Fibroblast of the aortic adventitia (primary cell): ENCODE measurements at places on chromosomes 7 and 10.
A peak's percentile ranks its signal among the peaks of the same experiment; 100 is the strongest.

- DNase-seq, result no peak
These were observed 401.4 kb downstream of the TNS3 start for GRCh38 chr7:47180516-47180826.

DNA sequence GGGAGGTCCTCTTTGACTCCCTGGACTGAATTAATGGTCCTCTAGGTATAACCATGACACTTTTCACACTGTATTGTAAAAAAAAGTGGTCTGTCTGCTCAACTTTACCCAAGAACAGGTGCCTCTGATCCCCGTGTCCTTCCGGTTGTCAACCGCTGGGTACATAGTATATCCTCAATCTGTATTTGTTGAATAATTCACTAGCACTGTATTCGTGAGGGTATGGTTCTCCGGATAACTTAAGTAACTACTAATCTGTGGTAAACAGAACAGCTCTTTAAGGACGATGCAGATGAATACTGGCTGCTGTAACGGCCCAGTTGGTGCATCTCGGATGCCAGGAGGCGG, 472 bp upstream of the ADAM22 start:
- no peak for DNase-seq

DNA sequence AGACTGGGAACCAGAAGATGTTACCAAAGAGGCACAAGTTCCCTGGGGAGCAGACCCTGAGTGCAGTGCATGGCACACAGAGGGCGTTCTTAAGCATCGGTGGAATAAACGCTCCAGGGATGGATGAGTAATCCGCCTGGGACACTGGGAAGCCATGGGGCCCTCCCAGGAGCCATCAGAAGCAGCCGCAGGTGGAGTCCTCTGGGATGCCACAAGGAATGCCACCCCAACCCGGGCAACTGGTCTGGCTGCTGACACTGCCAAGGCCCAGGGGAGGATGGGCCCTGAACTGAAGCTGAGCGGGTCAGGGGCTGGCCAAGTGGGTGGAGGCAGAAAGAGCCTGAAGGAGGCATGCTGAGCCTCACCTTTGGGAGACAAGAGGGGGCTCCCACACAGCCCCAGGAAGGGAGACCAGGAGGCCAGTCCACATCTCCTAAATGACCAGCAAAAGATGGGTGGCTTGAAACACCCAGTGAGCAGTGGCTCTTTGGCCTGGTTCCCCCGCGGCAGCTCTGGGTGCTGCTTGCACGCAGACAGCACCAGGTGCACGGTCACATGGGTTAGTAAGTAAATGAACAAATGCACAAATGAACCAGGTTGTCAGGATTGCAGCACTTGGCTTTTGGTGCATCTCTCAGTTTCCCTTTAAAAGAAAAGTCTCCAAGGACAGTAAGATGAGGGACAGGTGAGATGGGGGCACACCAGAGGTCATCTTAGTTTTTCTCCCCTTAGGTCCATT, 141.3 kb upstream of the ZMIZ1 start:
- DNase-seq, result no peak

DNA sequence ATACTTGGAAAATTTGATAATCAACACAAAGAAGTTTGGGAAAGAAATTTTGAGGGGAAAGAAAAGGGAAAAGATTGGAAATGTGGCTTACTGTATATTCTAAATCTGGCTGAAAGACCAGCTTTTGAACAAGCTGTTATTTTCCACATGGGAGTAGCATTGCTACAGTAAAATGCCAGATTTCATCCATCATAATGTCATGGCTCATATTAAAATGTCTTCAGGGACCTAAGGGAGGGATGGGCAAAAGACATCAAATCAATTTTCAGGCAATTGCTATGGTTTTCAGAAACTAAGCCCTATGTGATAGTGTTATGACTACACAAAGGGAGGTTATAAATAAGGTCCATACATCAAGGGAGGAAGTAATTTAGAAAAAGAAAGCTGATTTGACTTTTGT, 1116.9 kb upstream of the CELF2 start:
- DNase-seq, result no peak

GRCh38 chr10:114615600-114616007, 42.5 kb downstream of the ABLIM1 start:
- DNase-seq, result no peak

GRCh38 chr10:117442521-117442920, 67.3 kb upstream of the PDZD8 start:
- DNase-seq, result no peak

DNA sequence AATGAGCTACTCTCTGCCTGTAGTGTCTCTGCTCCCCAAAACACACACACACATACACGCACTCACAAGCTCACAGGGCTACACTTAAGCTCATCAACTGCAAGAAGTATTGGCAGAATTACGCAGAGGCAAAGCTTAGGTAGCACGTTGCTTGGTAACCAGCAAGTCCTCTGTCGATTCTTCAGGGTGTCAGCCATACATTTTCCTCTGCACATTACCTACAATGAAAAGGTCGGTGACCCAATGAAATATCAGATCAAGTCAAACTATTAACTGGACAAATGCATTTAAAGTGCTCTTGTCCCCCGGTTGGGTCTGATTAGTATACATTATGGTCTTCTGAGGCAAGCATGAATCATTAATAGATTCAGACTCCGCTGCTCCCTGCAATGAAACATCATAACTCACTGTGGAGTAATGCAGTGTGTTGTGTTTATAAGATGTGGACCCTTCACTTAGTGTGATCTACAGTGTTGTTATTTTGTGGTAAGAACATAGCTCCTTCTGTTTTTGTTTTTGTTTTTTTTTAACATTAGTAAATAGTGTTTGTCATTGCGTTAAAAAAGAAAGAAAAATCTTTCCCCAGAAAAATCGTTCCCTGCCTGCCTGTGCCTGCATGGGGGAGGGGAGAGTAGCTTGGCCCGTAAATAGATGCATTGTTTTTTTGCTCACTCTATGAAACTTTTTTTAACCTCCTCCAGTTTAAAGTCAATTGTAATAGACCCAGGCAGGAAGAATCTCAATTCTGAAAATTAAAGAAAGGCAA, 325.5 kb downstream of the SFMBT2 start:
- DNase-seq, result no peak

DNA sequence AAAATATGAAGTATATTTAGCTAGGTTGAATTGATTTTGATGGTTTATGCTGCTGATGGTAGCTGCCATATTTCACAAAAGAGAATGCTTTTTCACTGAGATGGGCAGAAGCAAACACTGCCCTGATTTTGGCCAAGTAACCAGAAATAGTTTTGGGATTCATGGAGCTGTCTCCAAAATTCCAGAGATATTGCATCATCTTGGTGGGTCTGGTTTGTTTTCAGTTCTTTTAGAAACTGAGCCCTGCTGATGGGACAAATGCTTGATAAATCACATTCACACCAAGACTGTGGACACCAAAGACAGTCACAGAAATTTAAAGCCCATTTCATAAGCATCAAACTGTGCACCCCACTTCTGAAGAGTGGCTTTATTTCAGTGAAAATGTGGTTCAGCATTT, 140.5 kb downstream of the BICC1 start:
- DNase-seq, result peak; percentile 85

- no peak for DNase-seq
These were observed 89.3 kb upstream of the PITRM1 start for GRCh38 chr10:3261921-3262320.

DNA sequence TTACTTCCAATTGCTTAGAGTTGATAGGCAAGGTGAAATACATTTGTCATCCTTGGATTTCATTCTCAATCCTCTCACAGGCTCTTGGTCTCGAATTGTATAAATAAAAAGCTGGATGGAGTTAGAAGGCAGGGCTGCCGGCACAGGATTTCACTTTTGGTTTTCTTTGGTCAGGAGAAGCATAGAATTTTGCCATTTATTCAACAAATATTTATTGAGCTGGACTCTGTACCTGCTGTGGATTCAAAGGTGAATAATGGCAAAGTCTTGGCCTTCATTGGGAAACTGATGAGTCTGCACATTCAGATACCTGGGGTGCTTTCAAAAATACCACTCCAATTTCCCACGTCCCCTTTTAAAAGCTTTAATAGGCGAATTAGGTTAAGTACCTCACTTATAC, 49.7 kb downstream of the PDK4 start:
- DNase-seq, result no peak

DNA sequence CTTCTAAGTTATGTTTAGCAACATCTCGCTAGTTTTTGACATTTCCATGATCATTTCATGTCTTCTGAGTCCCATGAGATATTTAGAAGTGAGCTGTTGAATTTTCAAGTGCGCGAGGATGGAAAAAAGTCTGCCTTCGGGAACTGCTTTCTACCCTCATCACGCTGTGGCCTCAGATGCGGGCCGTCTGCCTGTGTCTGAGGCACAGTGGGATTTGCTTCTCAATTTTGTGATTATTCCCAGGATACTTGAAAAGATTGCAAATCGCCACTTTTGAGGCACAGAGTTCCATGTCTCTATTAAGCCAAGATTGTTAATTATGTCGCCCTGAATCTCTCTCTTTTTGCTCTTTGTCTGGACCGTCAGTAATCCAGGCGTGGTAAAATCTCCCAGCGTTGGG, 30.8 kb upstream of the NKX6-2 start:
- DNase-seq, result no peak

GRCh38 chr7:81761821-81762220, 8.0 kb downstream of the HGF start:
- DNase-seq, result no peak

DNA sequence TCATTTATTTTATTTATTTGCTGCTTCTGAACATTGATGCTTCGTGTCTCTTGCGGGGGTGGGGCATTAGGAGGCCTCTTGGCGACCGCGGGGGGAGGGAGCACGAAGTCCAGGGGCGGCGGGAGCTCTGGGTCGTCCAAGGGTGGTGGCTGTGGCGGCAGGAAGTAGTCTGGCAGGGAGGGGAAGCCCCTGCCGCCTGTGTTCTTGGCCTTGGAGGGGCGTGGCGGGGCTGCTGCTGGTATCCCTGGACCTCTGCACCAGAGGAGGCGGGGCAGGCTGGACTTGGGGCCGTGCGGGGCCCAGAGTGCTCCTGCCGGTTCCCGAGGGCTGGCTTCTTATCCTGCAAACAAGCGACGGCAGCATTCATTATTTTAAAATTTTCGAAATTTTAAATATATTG, 70.5 kb upstream of the ABI1 start:
- DNase-seq, result no peak

GRCh38 chr10:98967601-98968000, 268.1 kb downstream of the HPSE2 start:
- DNase-seq, result no peak

DNA sequence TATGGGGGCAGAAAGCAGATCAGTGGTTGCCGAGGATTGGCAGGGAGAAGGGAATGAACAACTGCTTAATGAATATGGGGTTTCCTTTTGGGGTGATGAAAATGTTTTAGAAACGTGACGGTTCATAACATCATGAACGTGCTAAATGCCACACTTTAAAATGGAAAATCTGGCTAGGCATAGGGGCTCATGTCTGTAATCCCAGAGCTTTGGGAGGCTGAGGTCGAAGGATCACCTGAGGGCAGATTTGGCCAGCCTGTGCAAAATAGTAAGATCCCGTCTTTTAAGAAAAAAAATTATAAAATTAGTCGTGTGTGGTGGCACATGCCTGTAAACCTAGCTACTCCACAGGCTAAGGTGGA, 3.1 kb downstream of the FAM3C start:
- DNase-seq, result no peak
